Suppressor macrophage (primary cell): ENCODE measurements at places on chromosomes 11 and 22.

DNA sequence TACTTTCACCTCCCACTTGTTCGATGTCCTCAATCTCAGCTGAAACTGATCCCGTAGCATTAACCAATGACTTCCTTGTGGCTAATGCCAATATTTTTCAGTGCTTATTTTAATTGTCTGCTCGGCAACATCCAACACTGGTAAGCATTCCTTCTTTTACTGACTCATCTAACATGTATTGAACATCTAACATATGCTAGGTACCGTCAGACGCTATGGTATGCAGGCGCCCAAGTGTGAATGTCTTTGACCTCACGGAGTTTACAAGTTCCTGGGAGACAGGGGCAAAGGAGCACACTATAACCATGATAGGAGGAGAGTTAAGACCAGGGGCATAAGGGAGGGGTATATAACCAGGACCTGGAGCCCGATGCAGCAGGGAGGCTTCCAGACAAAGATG is 1.7 kb downstream of the BRMS1 start:
- no peak for DNase-seq

- no peak for DNase-seq
Measured at GRCh38 chr11:93843906-93844305, 6.5 kb downstream of the VSTM5 start.

DNA sequence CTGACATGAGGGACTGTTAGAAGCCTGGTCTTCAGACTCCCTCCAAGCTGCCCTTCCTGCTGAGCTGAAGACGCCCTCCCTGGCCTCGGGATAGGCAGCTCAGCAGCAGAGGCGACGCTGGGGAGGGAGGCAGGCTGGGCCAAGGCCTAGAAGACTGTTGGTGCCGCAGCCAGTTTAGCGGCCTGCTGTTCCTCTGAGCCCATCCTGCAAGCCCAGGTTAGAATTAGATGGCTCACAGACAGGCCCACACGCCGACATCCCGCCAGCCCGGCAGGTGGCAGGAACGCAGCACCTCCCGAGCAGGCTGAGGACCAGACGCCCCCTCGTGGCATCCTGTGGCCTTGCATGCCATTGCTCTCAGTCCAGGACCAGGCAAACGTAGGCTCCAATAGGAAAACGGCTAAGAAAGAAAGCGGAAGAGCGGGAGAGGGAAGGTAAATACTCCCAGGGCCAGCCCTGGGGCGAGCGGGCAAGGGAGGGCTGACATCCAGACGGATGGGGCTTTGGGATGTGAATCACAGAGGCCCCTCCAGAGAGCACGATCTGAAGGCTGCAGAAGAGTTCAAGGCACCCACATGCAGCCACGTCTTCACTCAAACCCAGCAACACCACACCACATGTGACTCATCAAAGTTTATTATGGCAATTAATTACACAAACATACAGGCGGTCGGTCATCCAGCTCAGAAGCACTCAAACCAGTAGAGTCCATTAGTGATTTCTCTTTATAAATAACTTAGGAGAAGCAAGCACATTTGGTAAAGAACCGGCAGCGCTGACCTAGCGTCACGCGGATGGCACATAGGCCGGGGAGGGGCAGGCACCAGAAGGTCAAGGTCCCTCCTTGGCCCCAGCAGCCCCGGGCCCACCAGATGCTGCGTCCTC is 27.6 kb downstream of the CD5 start:
- peak; percentile 90 for DNase-seq

- DNase-seq, result no peak
Measured at GRCh38 chr11:76376746-76377558, 4.0 kb downstream of the THAP12 start.
